ENCODE measurements at places on chromosomes 2 and 18.

- no peak for DNase-seq
These were observed 37.4 kb downstream of the SCTR start for GRCh38 chr2:119486886-119487285.

- DNase-seq = peak; percentile 49
These were observed 33.0 kb upstream of the PTH2R start for GRCh38 chr2:208373460-208374089.

DNA sequence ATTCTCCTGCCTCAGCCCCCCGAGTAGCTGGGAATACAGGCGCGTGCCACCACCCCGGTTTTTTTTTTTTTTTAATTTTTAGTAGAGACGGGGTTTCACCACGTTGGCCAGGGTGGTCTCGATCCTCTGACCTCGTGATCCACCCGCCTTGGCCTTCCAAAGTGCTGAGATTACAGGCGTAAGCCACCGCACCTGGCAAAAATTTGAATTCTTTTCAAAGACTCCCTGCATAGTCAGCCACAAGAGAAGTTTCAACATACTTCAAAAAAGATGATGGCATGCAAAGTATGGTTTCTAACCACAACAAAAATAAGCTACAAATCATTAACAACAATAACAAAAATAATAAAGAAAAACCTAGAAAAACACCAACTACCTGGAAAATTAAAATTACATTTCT lies 22.0 kb downstream of the HYCC2 start:
- no peak for DNase-seq

DNA sequence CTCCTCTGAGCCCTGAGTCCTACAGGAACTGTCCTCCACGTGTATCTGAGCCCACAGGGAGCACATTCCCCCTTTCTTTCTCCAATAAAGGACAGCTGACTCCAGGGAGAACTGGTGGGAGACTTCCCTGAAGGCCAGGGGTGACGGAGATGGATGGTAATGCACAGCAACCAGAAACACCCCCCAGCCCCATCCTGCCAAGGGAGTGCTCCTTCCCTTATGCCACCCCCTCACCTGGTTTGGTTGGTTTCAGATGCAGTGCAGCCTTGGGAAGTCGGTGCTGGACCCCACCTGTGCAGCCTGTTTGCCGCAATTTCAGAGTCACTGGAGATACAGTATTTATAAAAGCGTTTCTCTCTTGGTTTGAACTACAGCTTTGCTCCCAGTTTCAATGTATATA lies 24.0 kb downstream of the GPR55 start:
- no peak for DNase-seq

- peak; percentile 48 for DNase-seq
These were observed 57.5 kb downstream of the AP1S3 start for GRCh38 chr2:223779877-223780276.

DNA sequence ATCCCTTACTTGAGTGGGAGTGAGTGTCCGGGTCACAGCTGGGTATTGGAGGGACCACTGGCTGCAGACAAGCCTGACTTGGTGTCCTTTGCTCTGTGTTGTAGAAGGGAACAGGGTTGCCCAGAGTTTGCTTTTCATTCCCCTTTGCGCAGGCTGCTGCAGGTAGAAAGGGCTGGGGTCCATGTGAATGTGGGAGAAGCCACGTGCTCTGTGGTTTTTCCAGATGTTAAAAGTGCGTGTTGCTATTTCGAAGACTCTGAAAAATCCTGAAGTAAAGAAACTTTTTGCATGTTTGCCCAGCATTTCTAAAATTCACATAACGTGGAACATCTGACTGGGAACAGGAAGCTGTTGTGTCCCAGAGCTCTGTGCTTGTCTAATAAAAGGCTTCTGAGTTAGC lies 28.8 kb downstream of the GLI2 start:
- DNase-seq = no peak

DNA sequence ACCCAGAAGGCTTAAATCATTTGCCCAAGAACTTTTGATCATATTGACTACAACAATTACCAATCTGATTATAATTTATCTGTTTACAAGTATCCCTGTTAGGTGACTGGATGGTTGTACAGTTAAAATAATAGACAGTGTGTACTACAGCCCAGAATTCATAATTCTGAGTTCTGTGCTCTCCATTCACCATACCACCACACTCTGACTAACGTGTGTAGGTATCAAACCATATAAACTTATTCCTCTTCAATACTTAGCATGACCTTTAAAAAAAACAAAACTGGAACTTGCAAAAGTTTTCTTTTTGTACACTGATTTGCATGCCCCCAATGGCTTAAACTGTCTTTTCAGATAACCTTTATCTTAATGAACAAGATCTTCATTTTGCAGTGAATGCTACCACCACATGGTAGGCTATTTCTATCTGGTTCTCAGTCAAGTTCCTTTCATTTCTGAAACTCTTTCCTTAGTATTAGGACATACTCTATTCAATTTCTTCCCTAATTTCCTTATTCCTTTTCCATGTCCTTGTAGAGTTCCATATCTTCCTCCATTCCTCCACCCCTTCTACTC lies 50.9 kb downstream of the SOS1 start:
- DNase-seq = no peak

GRCh38 chr2:170986566-170987258 lies 57.7 kb downstream of the GORASP2 start:
- DNase-seq = no peak

DNA sequence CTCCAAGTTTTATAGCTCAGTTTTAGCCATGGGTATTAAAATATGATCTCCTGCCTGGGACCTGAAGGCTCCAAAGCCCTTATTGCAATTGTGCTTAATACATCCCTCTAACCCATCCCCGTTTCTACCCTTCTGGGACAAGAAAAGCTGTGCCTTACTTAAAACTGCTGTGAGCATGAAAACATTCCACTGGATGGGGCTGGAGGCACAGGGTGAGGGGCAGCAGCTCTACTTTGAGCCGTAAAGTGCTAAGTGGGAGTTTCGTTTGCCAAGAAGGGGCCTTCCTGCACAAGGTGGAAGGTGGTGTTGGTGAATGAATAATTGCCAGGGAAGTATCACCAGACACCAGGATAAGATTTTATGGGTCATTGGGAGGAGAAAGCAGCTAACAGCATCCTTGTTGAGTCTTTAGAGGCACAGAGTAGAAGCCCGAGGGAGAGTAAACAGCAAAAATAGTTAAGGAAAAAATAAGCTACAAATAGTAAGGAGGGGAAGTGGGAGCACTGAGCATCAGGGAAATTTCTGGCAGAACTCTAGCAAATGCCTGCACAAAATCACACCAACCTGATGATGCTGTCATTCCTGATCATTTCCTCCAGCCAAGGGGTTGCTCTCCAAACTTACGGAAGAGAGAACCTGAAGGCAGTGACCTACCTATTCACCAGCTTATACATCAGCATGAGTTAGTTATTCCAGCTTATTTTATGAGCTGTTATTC lies 218.4 kb downstream of the MREG start:
- DNase-seq = no peak

- no peak for DNase-seq
These were observed 19.2 kb downstream of the CCDC138 start for GRCh38 chr2:108805782-108806181.

GRCh38 chr2:232502911-232503808 lies 15.5 kb upstream of the ECEL1 start:
- DNase-seq = no peak

- DNase-seq = no peak
These were observed 372.8 kb downstream of the CLIP4 start for GRCh38 chr2:29487967-29488555.

DNA sequence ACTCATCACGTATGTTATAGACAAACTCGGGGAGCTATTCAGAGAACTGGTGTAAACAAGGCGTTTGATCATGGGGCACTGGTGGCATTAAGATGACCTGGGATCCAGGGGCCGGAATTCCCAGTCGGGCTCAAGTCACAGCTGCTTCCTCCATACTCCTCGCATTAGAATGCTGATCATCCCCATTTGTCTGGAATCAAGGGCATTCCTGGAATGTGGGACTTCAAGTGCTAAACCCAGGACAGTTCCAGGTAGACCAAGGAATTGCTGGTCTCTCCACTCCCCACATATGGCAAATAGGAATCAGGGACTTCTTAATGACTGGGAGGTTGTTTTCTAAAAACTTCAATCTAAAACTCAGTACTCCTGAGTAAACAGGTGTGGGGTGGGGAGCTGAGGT lies 355.7 kb upstream of the RAB6C start:
- DNase-seq = no peak

- DNase-seq = no peak
These were observed 122.6 kb upstream of the SPRED2 start for GRCh38 chr2:65554765-65555591.

DNA sequence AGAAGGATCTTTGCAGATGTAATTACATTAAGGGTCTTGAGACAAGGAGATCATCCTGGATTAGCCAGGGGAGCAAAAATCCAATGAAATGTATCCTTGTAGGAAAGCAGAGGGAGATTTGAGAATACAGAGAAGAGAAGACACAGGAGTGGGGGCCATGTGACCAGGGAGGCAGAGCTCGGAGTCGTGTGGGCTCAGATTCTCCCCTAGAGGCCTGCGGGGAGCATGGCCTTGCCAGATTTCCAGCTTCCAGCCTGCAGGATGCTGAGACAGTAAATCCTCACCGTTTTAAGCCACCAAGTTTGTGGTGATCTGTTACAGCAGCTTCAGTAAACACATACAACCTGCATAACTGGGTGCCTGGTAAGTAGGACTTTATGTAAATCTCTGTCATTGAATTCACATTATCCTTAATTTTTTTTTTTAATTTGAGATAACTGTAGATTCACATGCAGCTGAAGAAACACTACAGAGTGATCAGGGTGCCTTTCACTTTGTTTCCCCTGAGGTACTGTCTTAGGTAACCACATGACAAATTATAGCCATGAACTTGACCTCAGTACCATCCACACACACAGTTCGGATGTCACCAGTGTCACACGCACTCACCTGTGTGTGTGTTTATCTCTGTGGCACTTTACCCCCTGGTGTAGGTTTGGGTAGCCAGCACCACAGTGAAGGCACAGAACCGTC lies 138.4 kb upstream of the HDAC4 start:
- no peak for DNase-seq

DNA sequence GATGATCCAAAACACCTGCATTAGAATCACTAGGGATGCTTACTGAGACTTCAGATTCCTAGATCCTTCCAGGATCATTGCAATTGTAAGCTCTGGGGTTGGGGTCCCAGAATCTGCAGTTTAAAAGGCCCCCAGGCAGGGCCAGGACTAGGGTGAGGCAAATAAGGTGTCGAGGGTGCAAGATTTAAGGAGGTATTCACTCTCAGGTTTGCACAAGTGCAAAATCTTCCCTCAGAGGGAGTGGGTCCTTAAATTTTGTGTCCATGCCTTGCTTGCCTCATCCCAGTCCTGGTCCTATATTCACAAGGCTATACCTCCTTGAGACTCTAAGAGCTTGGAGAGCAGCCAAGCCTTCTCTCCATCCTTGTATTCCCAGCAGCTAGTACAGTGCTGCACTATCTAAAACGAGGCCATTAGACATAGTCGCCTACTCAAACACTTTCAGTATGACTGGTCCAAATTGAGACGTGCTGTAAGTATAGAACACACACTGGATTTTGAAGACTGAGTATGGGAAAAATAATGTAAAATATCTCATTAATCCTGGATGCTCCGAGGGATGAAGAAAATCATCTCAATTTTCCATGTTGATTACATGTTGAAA lies 31.6 kb upstream of the MREG start:
- no peak for DNase-seq

- DNase-seq = no peak
These were observed 244.3 kb downstream of the FAM210A start for GRCh38 chr18:13481820-13482617.

All from bronchial epithelial cell (primary cell).